NCI-H1436 treated with DMSO at 0.1 percent for 48 hours (cell line): ENCODE measurements at places on chromosomes 16 and 17.
A peak's percentile ranks its signal among the peaks of the same experiment; 100 is the strongest.

- no peak for DNase-seq
Observed at GRCh38 chr16:10016752-10017151, 165.5 kb downstream of the GRIN2A start.

- no peak for DNase-seq
Observed at GRCh38 chr17:40320756-40321523, 12.0 kb downstream of the RARA start.

- DNase-seq = no peak
Observed at GRCh38 chr16:73483076-73483791, 435.3 kb upstream of the ZFHX3 start.

DNA sequence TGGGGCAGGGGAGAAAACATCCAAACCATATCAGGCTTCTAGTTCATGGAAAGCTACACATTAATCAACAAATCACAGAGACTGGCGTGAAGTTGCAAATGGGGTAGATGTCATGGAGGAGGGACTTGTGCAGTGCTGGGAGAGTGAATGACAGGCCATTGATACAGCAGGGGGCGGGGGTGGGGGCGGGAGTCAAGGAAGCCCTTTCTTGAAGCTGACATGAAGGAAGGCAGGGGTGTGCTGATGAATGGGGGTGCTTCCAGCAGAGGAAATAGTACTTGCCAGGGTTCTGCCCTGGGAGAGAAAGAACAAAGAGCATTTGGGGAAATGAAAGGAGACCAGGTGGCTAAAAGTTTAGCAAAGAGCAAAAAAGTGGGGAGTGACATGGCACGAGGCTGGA lies 269.9 kb downstream of the SHISA9 start:
- DNase-seq = no peak

DNA sequence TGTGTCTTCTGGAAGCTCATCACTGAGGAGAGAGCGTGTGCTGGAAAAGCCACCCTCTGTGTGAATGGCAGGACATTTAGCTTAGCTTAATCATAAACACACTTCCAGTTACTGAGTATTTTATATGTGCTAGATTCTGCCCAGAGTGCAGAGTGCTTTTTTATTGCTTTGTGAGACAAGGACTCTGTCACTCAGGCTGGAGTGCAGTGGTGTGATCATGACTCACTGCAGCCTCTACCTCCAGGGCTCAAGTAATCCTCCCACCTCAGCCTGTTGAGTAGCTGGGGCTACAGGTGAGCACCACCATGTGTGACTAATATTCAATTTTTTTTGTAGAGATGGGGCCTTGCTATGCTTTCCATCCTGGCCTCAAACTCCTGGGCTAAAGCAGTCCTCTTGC lies 61.4 kb upstream of the IRX3 start:
- no peak for DNase-seq

DNA sequence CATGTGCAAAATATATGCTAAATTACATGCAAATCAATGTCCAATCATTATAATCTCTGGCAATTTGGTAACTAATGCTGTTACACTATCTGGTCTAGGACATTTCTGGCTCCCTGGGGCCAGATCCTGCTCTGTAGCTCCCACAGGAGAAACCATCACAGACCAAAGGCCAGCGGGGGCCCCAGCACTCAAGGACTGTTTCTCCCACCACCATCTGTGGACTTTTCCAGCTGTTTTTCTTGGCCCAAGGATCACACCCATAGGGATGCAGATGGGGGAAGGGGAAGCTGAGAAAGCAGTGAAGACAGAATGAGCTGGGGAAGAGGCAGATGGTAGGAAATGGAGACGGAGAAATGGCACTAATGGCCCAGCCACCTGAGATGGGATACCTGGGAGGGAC lies at the start of gene HIGD1B:
Gene HIGD1B (plus strand): TSS at position 298 of the 400 bp plus-strand sequence. CDS start 270 bp downstream, outside the sequence.
- DNase-seq = no peak

GRCh38 chr17:72683506-72684404 lies 408.7 kb downstream of the SLC39A11 start:
- peak; percentile 67 for DNase-seq

GRCh38 chr17:43665084-43665936 lies 3.6 kb upstream of the MEOX1 start:
- no peak for DNase-seq

GRCh38 chr17:76946111-76946771 lies 78.0 kb downstream of the MGAT5B start:
- DNase-seq = no peak

- DNase-seq = no peak
Observed at GRCh38 chr16:31191697-31192428, 10.7 kb downstream of the PYCARD start.

- no peak for DNase-seq
Observed at GRCh38 chr16:8572919-8573724, 17.2 kb downstream of the TMEM114 start.

DNA sequence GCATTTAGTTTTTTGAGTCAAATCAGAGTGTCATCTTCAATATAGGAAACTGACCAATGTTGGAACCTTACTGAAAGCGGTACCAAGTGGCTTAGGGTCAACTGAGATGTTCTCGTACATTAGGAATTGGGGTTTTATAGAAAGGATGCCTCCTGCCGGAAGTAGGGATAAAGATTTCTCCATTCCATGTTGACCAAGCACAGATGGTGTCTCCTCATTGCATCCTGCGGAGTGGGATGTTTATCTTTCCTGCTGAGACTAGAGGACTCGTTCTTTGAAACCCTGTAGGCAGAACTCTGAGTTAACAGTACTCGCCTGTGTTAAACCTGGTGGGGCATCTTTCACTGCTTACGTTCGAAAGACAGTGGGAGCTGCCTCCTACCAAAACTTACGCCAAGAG lies 1.4 kb downstream of the SHISA6 start:
- DNase-seq = no peak

DNA sequence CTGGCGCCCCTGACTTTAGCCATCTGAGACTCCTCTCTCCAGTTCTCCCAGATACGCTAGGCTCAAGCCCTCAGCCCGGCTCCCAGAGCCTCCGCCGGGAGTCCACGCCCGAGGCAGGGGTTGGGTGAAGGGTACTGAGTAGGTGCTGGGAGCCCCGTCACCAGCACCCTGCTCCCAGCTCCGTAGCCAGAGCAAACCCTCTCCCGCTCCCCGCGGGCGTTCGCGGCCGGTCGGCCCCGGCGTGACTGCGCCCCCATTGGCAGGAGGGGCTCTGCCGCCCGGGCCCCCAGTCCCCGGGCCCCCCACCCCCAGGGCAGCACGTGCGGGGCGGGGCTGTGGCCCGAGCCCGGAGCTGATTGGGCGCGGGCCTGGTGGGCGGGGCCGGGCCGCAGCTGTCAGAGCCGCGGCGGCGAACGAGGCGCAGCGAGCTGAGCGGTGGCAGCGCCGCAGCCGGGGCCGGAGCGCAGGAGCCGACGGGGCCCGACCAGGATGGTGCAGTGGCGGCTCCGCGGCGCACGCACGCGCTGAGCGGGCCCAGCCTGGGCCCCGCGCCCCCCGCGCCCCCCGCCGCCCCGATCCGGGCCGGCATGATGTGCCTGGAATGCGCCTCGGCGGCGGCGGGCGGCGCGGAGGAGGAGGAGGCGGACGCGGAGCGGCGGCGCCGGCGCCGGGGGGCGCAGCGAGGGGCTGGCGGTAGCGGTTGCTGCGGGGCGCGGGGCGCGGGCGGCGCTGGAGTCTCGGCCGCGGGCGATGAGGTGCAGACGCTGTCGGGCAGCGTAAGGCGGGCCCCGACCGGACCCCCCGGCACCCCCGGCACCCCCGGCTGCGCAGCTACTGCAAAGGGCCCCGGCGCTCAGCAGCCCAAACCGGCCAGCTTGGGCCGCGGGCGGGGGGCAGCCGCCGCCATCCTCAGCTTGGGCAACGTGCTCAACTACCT lies at the start of gene SPNS2:
Gene SPNS2 (plus strand): TSS at position 421 of the 937 bp plus-strand sequence. CDS start 167 bp downstream, at position 588.
- no peak for DNase-seq

DNA sequence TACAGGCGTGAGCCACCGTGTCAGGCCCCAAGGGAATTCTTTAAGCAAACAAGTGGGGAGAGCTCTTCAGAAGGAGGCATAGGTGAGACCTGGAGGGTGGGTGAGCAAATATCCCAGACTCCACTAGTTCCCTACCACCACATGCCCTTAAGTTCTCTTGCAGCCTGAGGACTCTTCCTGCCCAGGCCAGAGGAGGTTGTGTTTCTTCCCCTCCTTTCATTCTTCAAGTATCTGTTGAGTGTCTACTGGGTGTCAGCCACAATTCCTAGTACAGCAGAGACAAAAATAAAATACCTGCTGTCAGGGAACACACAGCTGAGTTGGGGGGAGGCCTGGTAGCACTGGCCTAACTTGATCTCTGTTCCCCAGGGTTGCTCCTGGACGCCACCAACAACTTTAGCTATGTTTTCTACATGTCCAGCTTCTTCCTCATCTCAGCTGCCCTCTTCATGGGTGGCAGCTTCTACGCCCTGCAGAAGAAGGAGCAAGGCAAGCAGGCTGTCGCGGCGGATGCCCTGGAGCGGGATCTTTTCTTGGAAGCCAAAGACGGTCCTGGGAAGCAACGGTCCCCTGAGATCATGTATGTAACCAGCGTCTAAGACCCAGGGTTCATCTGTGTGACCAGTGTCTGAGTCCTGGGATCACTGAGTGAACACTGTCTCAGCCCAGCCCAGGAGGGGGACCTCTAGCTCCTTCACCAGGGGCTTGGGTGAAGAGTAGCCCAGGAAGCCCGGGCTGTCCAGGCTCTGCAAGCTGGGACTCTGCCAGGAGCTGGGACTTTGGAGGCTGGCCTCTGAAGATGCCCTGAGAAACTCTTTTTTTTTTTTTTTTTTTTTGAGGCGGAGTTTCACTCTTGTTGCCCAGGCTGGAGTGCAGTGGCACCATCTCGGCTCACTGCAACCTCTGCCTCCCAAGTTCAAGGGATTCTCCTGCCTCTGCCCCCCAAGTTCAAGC lies 5.9 kb upstream of the ARMC7 start:
- no peak for DNase-seq
